ENCODE measurements at places on chromosomes 2 and 18.

DNA sequence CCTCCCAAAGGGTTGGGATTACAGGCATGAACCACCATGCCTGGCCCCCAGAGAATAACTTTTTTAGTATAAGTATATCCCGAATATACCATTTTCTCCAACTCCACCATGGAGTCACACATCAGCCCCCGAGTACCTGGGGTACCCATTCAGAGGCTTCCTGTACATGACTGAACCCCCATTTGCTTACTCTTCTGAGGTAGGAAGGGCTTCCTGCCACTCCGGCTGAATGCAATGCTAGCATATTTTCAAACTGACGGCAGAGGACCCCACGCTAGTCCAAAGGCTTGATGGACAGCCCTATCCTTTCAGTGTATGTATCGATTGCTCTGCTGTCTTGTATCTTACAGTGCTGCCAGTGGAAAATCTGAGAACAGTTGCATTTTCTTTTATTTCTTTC lies 220.6 kb upstream of the SH3BP4 start:
- DNase-seq, result no peak

DNA sequence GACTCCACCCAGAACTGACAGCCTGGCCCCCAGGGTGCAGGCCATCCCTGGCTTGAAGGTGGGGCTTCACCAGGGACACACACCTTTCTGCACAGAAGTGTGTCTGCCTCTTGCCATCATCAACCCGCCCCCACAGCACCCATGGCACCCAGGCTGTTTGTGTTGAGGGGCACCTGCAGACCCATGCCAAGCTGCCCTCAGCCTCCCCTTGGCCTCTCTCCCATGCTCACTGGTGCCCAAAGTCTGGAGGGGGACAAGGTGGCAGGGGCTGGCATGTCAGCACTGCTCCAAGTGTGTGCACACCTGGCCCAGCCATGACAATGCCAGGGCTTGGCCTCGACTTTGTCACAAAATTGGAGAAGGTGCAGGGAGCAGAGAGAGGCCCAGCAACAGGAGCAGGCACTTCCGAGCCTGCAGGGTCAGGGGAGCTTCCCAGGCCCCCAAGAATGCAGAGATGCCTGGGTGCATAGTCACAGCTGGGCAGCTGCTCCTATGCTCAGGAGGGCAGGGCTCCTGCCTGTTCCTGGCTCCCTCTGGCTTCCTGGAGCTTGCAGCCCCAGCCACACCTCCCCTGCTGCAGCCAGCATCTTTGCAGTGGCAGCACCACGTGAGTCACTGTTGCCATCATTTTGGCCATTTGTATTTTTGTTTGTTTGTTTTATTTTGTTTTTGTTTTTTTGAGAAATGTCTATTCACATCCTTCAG lies 280.6 kb upstream of the UBE2E3 start:
- DNase-seq, result no peak

GRCh38 chr2:207202645-207203044 lies 36.9 kb upstream of the KLF7 start:
- DNase-seq, result no peak

GRCh38 chr2:226661789-226662545 lies 137.7 kb downstream of the IRS1 start:
- DNase-seq, result peak; percentile 55

GRCh38 chr2:112239862-112240261 lies 15.0 kb downstream of the ZC3H8 start:
- no peak for DNase-seq

- no peak for DNase-seq
Measured at GRCh38 chr18:46110406-46110805, 6.2 kb downstream of the HAUS1 start.

DNA sequence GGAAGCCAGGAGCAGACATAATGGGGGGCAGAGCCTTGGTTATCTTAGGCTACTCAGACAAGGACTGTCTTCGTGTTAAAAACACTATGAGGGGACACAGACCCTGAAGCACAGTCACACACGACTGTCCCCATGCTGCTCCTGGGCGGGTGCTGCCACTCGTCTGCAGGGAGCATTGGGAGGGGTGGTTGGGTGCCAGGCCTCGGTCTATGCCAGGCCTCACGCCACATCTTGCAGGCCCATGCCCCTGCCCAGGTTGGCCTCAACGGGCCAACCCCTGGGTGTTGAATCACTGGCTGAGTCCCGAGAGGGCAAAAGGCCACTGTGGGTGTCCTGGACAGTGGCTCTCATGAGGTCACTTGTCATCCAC lies 97.9 kb downstream of the USP40 start:
- DNase-seq, result no peak

- DNase-seq, result no peak
Measured at GRCh38 chr2:127181851-127182250, 38.2 kb downstream of the CYP27C1 start.

DNA sequence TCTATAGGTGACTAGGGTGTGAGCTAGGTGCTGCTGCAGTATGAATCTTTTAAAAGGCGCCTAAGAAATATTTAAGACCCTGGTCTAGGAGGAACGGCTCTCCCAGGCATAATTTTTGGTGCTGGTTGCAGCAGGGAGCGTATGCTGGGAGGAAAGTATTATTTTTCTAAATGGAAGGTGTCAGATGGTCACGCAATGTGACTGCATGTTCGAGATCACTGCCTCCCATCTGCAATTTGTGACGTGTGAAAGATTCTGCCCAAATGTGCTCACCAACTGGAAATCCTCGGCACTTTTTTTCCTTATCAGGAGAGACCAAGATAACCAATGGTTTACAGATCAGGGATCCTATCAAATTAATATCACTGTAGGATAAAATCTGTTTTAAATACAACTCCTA lies 95.6 kb upstream of the KLHL14 start:
- no peak for DNase-seq

DNA sequence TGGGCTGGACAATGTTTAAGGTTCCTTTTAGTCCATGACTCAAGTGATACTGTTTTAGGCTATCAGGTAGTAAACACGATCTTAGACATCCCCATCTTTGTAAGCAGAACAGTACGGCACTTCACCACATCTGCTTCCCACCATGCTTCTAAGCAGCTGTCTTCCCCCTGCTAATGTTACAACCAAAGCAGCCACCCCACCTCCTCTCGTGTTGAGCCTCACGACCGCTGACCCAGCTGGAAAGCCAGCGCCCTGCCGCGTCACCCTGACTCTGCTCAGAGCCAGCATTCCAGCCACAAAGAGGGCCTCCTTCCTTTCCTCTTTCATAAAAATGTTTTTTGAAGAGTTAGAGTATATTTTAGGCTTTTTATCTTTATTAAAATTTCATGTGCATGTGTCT lies 9.4 kb downstream of the MTERF4 start:
- no peak for DNase-seq

GRCh38 chr2:232365621-232366321 lies 12.8 kb upstream of the ALPP start:
- no peak for DNase-seq

GRCh38 chr2:234881413-234882241 lies 70.2 kb upstream of the SH3BP4 start:
- DNase-seq, result peak; percentile 79

GRCh38 chr18:22031611-22032010 lies 137.8 kb upstream of the GATA6 start:
- no peak for DNase-seq

GRCh38 chr2:202773301-202773973 lies 98.1 kb downstream of the ICA1L start:
- DNase-seq, result no peak

GRCh38 chr2:172107690-172108586 lies 5.2 kb upstream of the DLX2 start:
- no peak for DNase-seq

Measured in heart right ventricle (tissue), 16 donors.